ENCODE measurements at places on chromosomes 4 and X.

GRCh38 chr4:3404546-3404945 lies 37.2 kb upstream of the HGFAC start:
- no peak for DNase-seq

- no peak for DNase-seq
These were observed 130.3 kb downstream of the ATP10D start for GRCh38 chr4:47615385-47615784.

- no peak for DNase-seq
These were observed 39.6 kb downstream of the HTRA3 start for GRCh38 chr4:8308856-8309771.

- DNase-seq: no peak
These were observed 159.1 kb downstream of the FRMPD4 start for GRCh38 chrX:12297353-12297752.

GRCh38 chr4:110196206-110196870 lies 2.1 kb downstream of the ELOVL6 start:
- no peak for DNase-seq

DNA sequence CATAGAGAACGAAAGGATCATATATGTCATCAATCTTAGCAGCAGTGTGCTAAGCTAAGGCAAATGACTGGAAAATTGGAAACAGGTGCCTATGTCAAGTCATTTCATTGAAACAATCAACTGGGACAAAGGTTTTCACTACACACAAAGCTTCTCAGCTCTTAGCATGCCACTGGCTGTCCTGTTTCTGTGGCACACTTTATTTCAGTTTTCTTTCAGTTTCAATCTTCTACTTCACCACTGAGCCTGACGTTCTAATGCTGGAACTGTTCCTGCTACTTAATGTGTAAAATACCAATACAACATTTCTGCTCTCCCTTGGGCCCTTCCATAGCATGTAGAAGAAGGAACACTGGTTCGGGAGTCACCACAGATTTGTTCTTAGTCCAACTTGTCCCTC lies 378.3 kb upstream of the FMR1 start:
- no peak for DNase-seq

DNA sequence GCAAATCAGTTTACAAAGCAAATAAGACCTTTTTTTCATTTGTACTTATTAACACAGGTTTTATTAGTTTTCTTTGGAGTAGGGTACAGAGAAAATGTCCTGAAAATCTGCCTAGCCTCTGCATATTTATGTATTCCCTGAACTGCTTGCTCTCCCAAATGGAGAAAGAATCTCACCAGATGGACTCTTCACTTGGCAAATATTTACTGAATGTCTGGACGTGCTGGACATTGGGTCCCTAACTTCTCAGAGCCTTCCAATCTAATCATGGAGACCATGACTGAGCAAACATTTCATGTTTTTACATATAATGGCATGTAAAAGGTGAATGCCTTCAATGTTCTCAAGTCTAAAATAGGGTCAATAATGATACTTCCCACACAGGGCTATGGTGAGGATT lies 126.0 kb downstream of the CHRDL1 start:
- DNase-seq: no peak

GRCh38 chr4:42633605-42634388 lies 23.1 kb downstream of the ATP8A1 start:
- DNase-seq: no peak

DNA sequence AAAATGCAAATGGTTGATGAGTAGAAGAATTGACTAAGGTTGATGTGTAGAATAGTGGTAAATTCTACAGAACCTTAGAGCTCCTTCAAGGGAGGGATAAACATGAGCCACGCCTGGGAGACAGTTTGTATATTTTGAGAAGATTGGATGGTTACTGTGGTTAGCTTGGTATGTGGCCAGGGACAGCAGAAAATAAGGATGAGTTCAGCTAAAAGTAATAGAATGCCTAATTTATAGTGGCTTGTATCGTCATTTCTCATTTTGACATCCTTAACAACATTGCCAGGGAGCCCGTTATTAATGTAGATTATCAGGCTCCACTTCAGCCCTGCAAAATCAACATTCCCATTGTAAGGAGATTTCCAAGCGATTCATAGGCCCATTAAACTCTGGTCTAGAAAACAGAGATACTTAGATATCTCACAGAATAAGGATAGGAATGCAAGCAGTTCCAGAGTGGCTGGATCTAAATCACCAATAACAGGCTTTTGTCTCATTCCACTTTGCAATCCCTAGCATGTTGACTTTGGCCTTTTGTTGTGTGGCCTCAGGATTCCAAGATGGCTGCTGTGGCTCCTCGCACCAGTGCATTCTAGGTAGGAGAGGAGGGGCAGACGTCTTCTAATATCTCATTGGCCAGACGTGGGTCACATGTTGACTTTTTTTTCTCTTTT lies 6.4 kb upstream of the PTTG2 start:
- no peak for DNase-seq

DNA sequence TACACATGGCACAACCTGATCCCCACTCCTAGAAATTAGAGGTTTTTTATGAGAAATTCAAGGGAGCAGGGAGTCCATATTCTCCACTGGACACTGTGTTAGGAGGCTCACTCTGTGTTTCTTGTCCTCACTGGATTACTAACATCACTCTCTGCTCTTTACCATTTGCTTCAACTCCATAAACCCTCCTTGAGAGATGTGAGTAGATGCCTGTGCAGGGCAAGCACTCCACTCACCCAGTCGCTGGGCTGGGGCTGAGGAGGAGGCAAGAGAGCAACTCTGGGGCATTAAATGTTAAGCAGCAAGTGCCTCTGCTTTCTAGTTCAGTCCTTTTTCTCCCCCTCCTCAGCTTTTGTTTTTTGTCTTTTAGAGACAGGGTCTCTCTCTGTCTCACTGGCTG lies 115.1 kb downstream of the LARP7 start:
- DNase-seq: no peak
